ENCODE measurements at places on chromosomes 16 and 17.

DNA sequence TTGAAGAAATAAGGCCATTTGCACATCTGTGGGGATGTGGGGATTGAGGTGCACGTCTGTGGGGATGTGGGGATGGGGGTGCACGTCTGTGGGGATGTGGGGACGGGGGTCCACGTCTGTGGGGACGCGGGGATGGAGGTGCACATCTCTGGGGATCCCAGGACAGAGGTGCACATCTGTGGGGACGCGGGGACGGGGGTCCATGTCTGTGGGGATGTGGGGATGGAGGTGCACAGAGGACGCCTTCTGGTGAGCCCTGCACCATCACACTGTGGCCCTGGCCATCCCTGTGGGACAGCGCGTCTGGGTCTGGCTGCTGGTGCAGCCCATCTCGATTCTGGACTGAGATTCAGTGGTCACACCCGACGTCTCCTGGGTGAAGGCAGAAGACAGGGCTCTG, 161.4 kb downstream of the LAT start:
- DNase-seq = no peak

DNA sequence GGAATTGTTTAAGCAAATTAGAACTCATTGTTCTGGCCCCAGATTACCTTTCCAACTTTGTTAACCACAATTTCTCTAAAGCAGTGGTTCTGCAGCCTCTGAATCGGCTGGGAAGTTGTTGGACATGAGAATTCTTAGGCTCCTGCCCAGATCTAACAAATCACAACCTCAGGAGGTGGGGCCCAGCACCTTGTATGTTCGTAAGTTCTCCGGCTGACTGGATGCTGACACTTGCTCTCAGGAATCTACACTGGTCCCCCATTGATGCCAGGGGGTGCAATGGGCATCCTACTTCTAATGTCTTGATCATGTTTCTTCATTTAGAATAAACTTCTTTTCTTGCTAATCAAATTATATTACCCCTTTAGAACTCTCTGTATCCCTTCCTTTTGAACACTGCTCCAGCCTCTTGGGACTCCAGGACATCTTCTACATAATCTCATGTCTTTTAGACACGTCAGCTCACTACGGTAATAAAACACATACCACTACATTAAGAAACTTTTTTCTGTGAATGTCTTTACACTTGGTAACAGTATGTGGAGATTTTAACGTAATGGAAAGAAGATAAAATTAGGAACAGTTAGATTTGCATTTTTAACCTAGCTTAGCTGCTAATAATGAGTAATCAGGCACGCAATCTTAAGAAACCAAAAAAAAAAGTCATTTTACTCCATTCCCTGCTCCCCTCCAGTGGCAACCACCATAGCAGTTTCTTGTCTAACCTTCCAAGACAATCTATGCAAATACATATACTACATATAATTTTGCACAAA, 143.2 kb downstream of the ITFG1 start:
- DNase-seq = no peak

GRCh38 chr16:7270006-7270405, 62.6 kb upstream of the RBFOX1 start:
- no peak for DNase-seq

GRCh38 chr17:64938925-64939474, 19.7 kb upstream of the LRRC37A3 start:
- DNase-seq = no peak

DNA sequence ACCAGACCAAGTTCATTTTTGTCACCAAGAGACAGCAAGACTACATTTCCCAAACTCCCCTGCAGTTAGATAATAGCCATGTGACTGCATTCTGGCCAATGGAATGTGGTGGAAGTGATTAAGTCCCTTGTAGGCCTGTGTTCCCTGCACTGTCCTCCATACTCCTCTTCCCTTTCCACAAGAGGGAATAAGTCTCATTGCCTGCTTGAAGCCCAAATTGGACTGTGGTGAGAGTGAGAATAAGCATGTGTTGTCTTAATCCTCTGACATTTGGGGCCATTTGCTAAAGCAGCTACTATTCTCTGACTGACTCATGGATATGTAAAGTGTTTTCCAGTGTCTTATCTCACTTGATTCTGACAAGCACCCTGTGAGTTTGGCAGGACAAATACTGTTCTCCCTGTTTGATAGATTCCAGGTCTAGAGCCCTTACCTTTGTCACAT, 20.7 kb downstream of the PIK3R6 start:
- DNase-seq = peak; percentile 53

DNA sequence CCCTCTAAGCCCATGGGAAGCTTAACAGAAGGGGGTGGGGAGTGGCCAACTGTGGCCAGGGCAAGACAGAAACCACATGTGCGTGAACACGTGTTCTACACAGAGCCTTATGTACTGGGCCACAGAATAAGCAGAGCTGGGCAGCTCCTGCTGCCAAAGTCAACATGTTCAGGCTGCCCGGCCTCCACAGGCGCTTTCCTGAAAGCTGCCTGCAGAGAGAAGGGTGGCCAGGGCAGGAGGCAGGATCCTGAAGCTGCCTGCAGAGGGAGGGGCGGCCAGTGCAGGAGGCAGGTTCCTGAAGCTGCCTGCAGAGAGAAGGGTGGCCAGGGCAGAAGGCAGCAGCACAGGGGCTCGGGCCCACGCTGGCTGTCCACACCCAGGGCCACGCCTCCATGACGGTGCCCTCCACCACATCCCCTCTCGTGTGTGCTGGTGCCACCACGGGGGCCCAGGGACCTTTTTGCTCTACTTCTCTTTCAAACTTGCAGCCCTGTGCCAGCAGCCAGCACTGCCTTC, 79.5 kb downstream of the ANKRD11 start:
- peak; percentile 89 for DNase-seq

GRCh38 chr16:12458591-12459358, 344.9 kb downstream of the CPPED1 start:
- DNase-seq = no peak

- DNase-seq = no peak
Measured at GRCh38 chr16:51989637-51990230, 557.2 kb downstream of the TOX3 start.

DNA sequence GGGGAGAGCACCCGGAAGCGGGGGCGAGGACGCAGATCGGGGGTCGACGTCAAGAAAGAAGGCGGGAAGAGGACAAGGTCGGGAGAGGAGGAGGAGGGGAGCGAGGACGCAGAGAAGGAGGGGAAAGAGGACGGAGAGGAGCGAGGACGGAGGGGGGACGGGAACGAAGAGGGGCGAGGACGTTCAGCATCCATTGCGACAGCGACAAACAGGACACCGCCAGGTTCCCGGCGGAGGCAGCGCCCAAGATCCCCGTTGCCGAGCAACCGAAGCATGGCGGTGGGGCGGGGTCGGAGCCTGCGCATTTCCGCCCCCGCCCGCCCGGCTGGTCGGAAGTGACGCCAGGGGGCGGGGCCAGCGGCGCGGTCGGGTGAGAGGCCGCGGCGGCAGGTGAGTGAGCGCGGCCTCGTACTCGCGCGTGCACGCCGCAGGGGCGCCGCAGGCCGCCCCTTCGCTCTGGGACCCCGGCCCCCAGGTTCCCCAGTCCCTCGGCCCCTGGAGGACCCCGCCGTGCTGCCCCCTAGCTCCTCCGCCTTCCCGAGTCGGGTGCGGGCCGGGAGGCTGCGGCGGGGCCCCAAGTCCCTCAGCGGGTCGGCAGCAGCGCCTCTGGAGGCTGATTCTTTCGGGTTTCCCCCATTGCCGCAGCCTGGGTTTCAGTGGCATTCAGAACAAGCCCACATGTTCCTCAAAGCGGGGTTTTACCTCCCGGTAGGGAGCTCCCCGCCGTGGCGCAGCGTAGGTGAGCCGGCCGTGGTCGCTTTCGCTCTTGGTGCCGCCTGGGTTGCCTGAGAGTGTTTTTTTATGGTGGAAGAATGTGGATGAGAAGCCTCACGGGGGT, at the start of gene FAM234A:
Gene FAM234A (plus strand): TSS at position 354 of the 838 bp plus-strand sequence. CDS start 19,593 bp downstream, outside the sequence.
- DNase-seq = peak; percentile 90

DNA sequence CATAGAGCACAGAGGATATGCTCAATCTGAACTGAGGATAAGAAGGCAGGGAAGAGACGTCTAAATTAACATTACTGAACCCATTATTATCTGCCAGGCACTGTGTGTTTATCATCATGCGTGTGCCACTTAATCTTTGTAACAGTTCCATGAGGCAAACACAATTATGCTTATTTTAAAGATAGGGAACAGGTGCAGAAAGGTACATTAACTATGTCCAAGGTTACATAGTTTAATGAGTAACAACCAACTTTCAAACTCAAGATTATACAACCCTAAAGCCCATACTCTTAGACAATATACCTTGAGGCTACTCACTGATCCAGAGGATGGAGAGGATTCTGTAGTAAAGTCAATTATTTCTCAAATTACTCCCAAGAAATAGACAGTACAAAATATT, 43.2 kb downstream of the STH start:
- no peak for DNase-seq

DNA sequence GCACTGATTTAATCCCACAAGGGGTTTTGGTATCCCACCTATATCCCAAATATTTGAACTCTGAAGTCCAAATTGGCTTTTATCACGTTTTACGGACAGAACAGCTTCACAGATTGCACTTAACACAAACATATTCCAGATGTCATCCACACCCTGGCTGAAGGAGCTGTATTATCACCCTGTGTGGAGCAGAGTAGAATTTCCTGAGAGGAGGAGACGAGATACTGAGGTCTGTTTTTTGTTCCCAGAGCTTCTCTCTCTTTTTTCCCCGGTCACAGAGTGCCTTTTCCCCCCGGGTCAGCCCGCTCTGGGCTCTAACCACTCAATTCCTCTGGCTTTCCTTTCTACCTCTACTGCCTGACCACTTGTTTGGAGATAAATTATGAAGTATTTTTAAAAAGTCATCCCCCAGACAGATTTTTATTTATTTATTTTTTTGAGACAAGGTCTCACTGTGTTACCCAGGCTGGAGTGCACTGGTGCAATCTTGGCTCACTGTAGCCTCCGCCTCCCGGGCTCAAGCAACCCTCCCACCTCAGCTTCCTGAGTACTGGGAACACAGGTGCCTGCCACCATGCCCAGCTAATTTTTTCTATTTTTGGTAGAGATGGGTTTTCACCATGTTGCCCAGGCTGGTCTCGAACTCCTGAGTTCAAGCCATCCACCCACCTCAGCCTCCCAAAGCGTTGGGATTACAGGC, 30.7 kb downstream of the DNAH2 start:
- DNase-seq = peak; percentile 27

DNA sequence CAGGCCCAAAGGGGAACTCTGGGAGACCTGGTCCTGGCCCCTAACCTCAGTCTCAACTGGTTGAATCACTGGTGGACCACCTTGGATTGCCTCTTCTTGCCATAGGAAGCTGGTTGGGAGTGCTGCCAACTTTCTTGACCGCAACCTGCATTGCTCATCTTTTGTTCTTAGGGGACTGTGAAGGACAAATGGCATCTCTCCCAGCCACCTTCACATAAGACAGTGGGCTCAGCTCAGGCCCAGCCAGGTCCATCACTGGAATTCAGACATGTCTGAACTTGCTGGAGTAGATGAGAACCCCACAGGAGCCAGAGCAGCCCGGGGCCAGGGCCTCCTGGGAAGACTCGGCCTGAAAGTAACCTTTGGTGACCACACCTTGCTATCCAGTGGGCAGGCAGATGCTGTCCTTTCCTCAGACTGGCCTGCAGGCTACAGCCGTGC, 18.8 kb downstream of the ADORA2B start:
- peak; percentile 36 for DNase-seq

GRCh38 chr17:70881093-70881492, 711.8 kb downstream of the KCNJ2 start:
- DNase-seq = no peak

GRCh38 chr16:24626256-24626655, 86.9 kb downstream of the RBBP6 start:
- peak; percentile 85 for DNase-seq

GRCh38 chr17:48503747-48504146, 27.1 kb downstream of the HOXB1 start:
- DNase-seq = no peak

DNA sequence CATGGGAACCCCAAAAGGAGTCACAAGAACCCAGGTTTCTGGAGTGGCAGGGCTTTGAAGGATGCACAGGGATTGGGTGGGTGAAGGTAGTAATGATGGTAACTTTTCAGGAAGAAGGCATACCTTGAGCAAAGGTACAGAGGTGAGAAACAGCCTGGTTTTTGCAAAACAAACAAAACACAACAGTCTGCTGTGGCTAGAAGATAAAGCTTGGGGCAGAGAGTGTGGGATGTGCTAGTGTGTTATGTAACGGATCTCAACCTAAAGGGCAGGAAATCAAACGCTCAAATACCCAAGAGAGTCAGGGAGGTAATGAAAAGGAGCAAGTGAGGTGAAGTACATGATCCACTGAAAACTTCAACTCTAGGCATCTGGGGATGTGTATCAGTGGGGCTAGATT, 4.6 kb downstream of the PTGES3L start:
- DNase-seq = no peak

- DNase-seq = no peak
Measured at GRCh38 chr16:53771655-53772497, 67.9 kb downstream of the FTO start.

GRCh38 chr16:8686879-8687278, 12.5 kb downstream of the ABAT start:
- no peak for DNase-seq

DNA sequence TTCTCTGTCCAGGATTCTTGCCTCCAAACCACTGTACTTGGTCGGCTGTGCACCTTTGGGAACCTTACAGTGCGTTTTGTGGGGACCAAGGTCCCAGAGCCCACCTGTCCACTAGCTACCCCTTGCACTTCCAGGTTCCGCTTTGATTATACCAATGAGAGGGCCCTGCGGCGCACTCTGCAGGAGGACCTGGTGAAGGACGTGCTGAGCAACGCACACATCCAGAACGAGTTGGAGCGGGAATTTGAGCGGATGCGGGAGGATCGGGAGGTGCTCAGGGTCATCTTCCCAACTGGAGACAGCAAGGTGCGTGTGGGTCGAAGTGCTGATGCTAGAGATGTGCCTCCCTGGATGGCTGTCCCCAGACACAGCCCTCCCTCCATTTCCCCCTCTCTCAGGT, 18.8 kb downstream of the POLR2A start:
- no peak for DNase-seq

- peak; percentile 89 for DNase-seq
Measured at GRCh38 chr16:50210266-50211038, 55.9 kb upstream of the ADCY7 start.

DNA sequence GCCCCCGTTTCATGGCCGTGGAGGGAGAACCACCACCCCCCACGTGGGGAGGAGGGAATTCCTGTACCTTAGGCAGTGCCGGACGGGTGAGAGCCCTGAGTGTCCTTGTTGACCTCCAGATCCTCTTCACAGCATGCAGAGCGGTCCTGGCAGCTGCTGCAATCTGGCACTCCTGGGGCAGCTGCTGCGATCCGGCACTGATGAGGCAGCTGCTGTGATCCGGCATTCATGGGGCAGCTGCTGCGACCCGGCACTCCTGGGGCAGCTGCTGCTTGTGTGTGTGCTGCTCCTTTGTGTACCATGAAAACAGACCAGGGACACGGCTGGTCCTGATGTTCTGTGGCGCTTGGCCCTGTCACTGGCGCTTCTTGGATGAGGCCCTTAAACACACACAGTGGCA, 12.8 kb downstream of the ZNF778 start:
- no peak for DNase-seq

- DNase-seq = peak; percentile 83
Measured at GRCh38 chr17:7023576-7024401, 939 bp downstream of the BCL6B start.

Data from fibroblast of skin of scalp (primary cell).